Astrocyte (in vitro differentiated cells and primary cell): ENCODE measurements at places on chromosomes 3 and 15. TPM values are rescaled to one million over a fixed set of nuclear protein-coding genes. Genes with fewer than 3 reads are reported as not detected.
A peak's percentile ranks its signal among the peaks of the same experiment; 100 is the strongest.

- peaks cover 42% of the 10 kb centered on the region for H3K4me1 ChIP-seq
- H3K27me3 ChIP-seq = no peaks in the 10 kb centered on the region
Measured at GRCh38 chr15:69852482-69852881, 245.2 kb downstream of the TLE3 start.

Gene C3orf70
- total RNA-seq = 5.7 and 8.2 TPM in 2 replicates

Gene ERC2
- 4.1 and 7.4 TPM in 2 replicates for total RNA-seq

Gene P2RY1
- total RNA-seq = 1.1 and 1.4 TPM in 2 replicates

DNA sequence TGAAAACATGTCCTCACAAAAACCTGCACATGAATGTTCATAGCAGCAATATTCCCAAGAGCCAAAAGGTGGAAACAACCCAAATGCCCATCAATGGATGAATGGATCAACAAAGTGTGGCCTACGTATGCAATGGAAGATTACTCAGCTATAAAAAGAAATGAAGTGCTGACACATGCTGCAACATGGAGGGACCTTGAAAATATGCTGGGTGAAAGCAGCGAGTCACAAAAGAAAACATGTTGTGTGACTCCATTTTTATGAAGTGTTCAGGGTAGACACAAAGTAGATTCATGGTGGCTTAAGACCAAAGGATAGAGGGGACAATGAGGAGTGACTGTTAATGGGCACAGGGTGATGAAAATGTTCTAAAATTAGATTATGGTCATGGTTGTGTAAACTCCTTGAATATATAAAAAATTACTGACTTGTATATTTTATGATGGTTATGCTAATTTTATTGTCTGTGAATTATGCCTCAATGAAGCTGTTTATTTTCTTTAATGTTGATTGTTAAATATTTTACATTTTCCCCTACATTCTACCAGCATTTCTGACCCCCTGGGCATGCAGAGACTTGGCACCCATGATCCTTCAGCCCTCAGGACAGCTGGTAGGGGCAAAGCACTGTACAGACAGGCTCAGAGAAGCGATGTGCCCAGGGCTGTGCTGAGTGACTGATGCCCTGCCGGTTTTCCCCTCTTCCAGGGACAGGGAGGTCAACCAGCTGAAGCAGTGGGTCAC, 37.8 kb downstream of the CFAP100 start:
- H3K4me1 ChIP-seq = no peaks in the 10 kb centered on the region
- no peak overlapping the region for H3K4me3 ChIP-seq
- H3K27ac ChIP-seq = no peak overlapping the region
- H3K27me3 ChIP-seq = no peaks in the 10 kb centered on the region
- no peaks in the 10 kb centered on the region for H3K36me3 ChIP-seq

GRCh38 chr3:152269831-152270734, 1.4 kb downstream of the MBNL1 start:
- H3K36me3 ChIP-seq = no peaks in the 10 kb centered on the region
- peak; percentile 70 for DNase-seq
- peak overlapping the region; percentile 90 for H3K4me3 ChIP-seq
- H3K27me3 ChIP-seq = no peaks in the 10 kb centered on the region
- peaks cover 28% of the 10 kb centered on the region for H3K4me1 ChIP-seq

Gene LRRN1
- total RNA-seq = 17.4 and 35.6 TPM in 2 replicates
